ENCODE measurements at places on chromosomes 16 and 17. TPM values are rescaled to one million over a fixed set of nuclear protein-coding genes. Genes with fewer than 3 reads are reported as not detected.

The CLDN9 gene
- polyA plus RNA-seq: not detected

The CDYL2 gene
- polyA plus RNA-seq: 1.9 TPM

The KRT28 gene
- polyA plus RNA-seq: not detected

The QPRT gene
- 11.4 TPM for polyA plus RNA-seq

The TBX6 gene
- 0.73 TPM for polyA plus RNA-seq

The FN3K gene
- polyA plus RNA-seq: 14.1 TPM

The RNF43 gene
- polyA plus RNA-seq: 4.8 TPM

The PLXDC1 gene
- polyA plus RNA-seq: 10.7 TPM

The CRISPLD2 gene
- 77.0 TPM for polyA plus RNA-seq

The TPSAB1 gene
- polyA plus RNA-seq: 10.0 TPM

The FBXW10 gene
- polyA plus RNA-seq: 0.05 TPM

The KLHL36 gene
- polyA plus RNA-seq: 16.1 TPM

Measured in adipose tissue (tissue), 3 donors.